ENCODE measurements at places on chromosomes 3 and 15.

DNA sequence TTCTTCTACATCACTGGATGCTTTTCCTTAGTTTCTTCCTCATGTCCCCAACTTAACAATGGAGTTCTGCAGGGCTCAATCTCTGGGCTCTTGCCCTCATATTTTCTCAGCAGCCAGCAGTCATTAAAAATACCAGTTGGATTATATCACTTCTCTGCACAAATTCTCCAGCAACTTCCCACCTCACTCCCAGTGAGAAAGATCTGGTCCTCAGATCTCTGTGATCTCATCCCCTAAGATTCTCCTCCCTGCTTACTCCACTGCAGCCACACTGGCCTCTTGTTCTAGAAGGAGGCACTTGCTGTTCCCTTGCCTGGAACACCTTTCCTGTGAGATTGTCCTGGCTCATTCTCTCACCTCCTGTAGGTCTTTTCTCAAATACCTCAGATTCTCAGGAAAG lies 6.1 kb downstream of the ERICH6 start:
- no peaks in the 10 kb centered on the region for H3K36me3 ChIP-seq
- DNase-seq, result no peak
- no peak overlapping the region for H3K4me3 ChIP-seq
- H3K27me3 ChIP-seq, result no peaks in the 10 kb centered on the region

- H3K4me1 ChIP-seq, result peaks cover 9% of the 10 kb centered on the region
- no peak for DNase-seq
- no peak overlapping the region for H3K27ac ChIP-seq
- H3K4me3 ChIP-seq, result no peak overlapping the region
- H3K27me3 ChIP-seq, result no peaks in the 10 kb centered on the region
- no peaks in the 10 kb centered on the region for H3K36me3 ChIP-seq
Measured at GRCh38 chr15:101115786-101116680, 135.8 kb downstream of the CHSY1 start.

DNA sequence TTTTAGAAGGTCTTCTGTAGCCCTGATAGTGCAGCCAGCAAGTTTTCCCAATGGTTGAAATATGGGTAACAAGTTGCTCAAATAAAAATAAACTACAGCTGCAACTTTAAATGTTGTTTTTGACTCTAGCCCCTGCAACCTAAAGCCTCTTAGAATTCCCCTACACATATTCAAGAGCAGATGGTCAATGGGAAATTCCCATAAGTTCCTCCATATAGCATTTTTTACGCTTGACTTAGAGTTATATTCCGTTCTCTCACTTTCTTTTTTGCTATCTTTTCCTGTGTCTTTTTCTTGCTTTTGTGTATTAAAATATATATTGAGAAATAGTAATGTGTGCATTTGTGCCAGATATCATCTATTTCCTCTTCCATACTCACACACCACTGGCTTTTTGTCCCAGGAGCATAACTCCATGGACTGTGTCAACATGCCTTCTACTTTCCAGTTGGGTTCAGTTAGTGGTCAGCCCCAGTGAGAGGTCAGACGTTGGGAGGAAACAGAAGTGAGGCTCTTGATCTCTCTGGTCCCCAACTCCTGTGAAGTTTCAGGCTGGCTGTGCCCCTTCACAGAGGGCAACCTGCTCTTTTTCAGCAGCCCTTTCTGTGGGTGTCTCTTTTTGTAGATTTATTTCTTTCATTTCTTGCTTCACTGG lies 63.3 kb upstream of the TP63 start:
- H3K4me1 ChIP-seq, result peaks cover 8% of the 10 kb centered on the region
- DNase-seq, result no peak
- no peak overlapping the region for H3K27ac ChIP-seq
- H3K4me3 ChIP-seq, result no peak overlapping the region

- no peak overlapping the region for H3K27ac ChIP-seq
- H3K27me3 ChIP-seq, result no peaks in the 10 kb centered on the region
- no peaks in the 10 kb centered on the region for H3K4me1 ChIP-seq
Measured at GRCh38 chr3:76096036-76096435, 310.7 kb upstream of the ZNF717 start.

- no peak overlapping the region for H3K27ac ChIP-seq
- no peak for DNase-seq
- no peaks in the 10 kb centered on the region for H3K36me3 ChIP-seq
- H3K4me1 ChIP-seq, result no peaks in the 10 kb centered on the region
Measured at GRCh38 chr15:79798311-79798710, 98.5 kb downstream of the MTHFS start.

- DNase-seq, result no peak
- no peak overlapping the region for H3K4me3 ChIP-seq
- H3K4me1 ChIP-seq, result no peaks in the 10 kb centered on the region
- peaks cover 27% of the 10 kb centered on the region for H3K27me3 ChIP-seq
Measured at GRCh38 chr3:46586738-46587246, 20.7 kb upstream of the LRRC2 start.

GRCh38 chr3:81838457-81838856 lies 77.0 kb upstream of the GBE1 start:
- no peaks in the 10 kb centered on the region for H3K27me3 ChIP-seq
- DNase-seq, result no peak
- no peak overlapping the region for H3K27ac ChIP-seq
- H3K36me3 ChIP-seq, result no peaks in the 10 kb centered on the region

GRCh38 chr3:62833538-62833937 lies 41.7 kb downstream of the CADPS start:
- H3K27ac ChIP-seq, result no peak overlapping the region
- H3K27me3 ChIP-seq, result no peaks in the 10 kb centered on the region
- no peak overlapping the region for H3K4me3 ChIP-seq
- no peaks in the 10 kb centered on the region for H3K36me3 ChIP-seq
- DNase-seq, result no peak
- H3K4me1 ChIP-seq, result no peaks in the 10 kb centered on the region

GRCh38 chr15:40878785-40879184 lies 4.8 kb upstream of the RHOV start:
- no peak overlapping the region for H3K27ac ChIP-seq
- H3K4me1 ChIP-seq, result peaks cover 8% of the 10 kb centered on the region
- H3K4me3 ChIP-seq, result no peak overlapping the region
- no peaks in the 10 kb centered on the region for H3K36me3 ChIP-seq
- DNase-seq, result no peak

- no peak for DNase-seq
- peaks cover under 1% of the 10 kb centered on the region for H3K36me3 ChIP-seq
- peaks cover 87% of the 10 kb centered on the region for H3K4me1 ChIP-seq
Measured at GRCh38 chr3:71228156-71228866, 355.2 kb downstream of the FOXP1 start.

GRCh38 chr3:4565809-4566501 lies 72.8 kb downstream of the ITPR1 start:
- H3K4me1 ChIP-seq, result peaks cover 59% of the 10 kb centered on the region
- H3K36me3 ChIP-seq, result peaks cover 23% of the 10 kb centered on the region
- no peak overlapping the region for H3K27ac ChIP-seq

DNA sequence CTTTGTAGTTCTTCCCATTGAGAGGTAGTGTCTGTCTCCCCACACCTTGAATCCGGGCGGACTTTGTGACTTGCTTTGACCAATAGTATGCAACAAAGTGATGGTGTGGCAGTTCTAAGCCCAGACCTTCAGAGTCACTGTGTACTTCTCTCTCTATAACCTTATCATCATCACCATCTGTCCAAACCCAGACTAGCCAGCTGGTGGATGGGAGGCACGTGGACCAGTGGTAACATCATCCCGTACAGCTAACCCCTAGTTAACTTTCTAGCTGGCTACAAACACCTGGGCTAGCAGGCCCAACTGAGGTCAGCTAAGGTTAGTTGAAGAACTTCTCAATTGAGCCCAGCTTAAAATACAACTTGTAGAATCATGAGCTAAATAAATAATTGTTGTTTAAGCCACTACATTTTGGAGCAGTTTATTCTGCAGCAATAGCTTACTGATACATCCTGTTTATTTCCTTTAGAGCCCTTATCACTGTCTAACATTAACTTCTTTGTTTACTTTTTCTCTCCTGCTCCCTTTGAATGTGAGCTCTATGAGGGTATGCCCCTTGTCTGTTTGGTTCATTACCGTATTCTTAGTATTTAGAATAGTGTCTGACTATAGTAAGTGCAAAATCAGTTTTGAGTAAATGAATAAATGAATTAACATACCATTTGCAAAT lies 11.5 kb upstream of the CCR9 start:
- DNase-seq, result no peak
- H3K4me1 ChIP-seq, result peaks cover 18% of the 10 kb centered on the region
- H3K27me3 ChIP-seq, result no peaks in the 10 kb centered on the region

DNA sequence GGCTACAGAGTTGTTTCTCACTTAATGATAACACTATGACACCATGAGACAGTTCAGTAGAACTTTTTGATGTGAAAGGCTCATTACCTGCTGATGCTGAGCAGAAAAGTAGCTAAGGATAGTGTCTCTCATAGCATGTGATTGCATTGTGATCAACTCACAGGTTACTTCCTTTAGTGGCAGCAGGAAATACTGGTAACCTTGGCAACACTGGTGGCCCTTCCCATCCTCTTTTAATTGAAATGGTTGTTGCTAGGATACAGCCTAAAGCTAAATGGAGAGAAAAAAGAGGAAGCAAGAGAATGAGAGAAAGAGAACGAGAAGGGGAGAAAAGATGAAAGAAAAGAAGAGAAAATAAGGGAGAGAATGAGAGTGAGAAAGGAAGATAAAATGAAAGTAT lies 204.7 kb upstream of the GAP43 start:
- H3K27ac ChIP-seq, result no peak overlapping the region
- H3K36me3 ChIP-seq, result no peaks in the 10 kb centered on the region
- H3K4me1 ChIP-seq, result peaks cover 11% of the 10 kb centered on the region
- no peak overlapping the region for H3K4me3 ChIP-seq

- no peaks in the 10 kb centered on the region for H3K4me1 ChIP-seq
- H3K4me3 ChIP-seq, result no peak overlapping the region
- no peaks in the 10 kb centered on the region for H3K36me3 ChIP-seq
- H3K27ac ChIP-seq, result no peak overlapping the region
- DNase-seq, result no peak
Measured at GRCh38 chr3:74630602-74631001, 16.1 kb upstream of the CNTN3 start.

DNA sequence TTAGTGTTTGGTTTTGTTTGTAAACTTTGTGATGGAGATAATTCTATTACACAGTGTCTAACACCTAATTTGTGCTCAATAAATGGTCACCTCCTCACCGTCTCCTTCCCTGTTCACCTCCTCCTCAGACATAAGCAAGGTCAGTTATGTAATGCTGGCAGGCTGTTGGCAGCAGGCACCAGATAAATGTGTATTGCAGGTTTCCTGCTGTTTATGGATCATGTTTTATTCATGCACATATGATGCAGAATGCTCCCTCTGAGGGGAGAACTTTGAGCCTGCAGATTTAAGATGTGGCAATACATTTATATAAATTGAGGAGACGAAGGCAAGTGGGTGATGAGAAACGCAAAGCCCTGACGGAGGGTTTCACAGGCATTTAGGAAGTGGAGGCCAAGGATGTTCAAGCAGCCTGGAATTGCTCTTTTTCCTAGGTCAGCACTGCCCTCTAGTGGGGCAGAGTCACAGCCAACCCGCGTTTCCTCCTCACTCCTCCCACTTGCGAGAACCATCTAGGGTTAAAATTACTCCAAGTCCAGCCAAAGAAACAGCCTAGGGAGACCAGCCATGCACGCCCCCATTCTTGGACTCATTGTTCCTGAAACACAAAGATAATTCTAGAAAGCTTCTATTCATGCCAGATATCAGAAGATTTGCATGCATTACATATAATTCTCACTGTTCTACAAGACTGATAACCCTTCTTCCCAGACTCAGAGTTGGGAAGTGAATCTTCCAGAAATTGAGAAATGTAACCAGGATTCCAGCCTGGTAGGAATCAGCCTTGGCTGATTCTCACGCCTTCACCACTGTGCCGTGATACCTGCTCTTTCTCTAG lies 228.7 kb downstream of the SLCO3A1 start:
- H3K36me3 ChIP-seq, result no peaks in the 10 kb centered on the region
- H3K4me3 ChIP-seq, result no peak overlapping the region
- no peak overlapping the region for H3K27ac ChIP-seq
- H3K27me3 ChIP-seq, result no peaks in the 10 kb centered on the region
- no peaks in the 10 kb centered on the region for H3K4me1 ChIP-seq

- H3K36me3 ChIP-seq, result no peaks in the 10 kb centered on the region
- no peak overlapping the region for H3K4me3 ChIP-seq
- no peak overlapping the region for H3K27ac ChIP-seq
- no peak for DNase-seq
Measured at GRCh38 chr3:133037436-133037835, 755 bp upstream of the TMEM108 start.

- peaks cover 40% of the 10 kb centered on the region for H3K4me1 ChIP-seq
- DNase-seq, result no peak
- H3K4me3 ChIP-seq, result no peak overlapping the region
- peaks cover 8% of the 10 kb centered on the region for H3K36me3 ChIP-seq
- H3K27me3 ChIP-seq, result no peaks in the 10 kb centered on the region
Measured at GRCh38 chr15:77036537-77037387, 34.1 kb downstream of the TSPAN3 start.

- no peaks in the 10 kb centered on the region for H3K36me3 ChIP-seq
- DNase-seq, result no peak
- H3K27me3 ChIP-seq, result no peaks in the 10 kb centered on the region
- H3K4me3 ChIP-seq, result no peak overlapping the region
Measured at GRCh38 chr15:86183596-86184491, 104.2 kb downstream of the AGBL1 start.

- peak overlapping the region; percentile 75 for H3K4me3 ChIP-seq
- H3K4me1 ChIP-seq, result peaks cover 59% of the 10 kb centered on the region
- H3K27ac ChIP-seq, result peak overlapping the region; percentile 56
- H3K27me3 ChIP-seq, result no peaks in the 10 kb centered on the region
- peak; percentile 12 for DNase-seq
- H3K36me3 ChIP-seq, result peaks cover 11% of the 10 kb centered on the region
Measured at GRCh38 chr3:143123353-143123984, 3.9 kb downstream of the CHST2 start.

- peak; percentile 73 for DNase-seq
- H3K4me3 ChIP-seq, result peak overlapping the region; percentile 86
- no peaks in the 10 kb centered on the region for H3K36me3 ChIP-seq
- peaks cover 31% of the 10 kb centered on the region for H3K4me1 ChIP-seq
- no peaks in the 10 kb centered on the region for H3K27me3 ChIP-seq
Measured at GRCh38 chr15:70327856-70328678, 230.3 kb upstream of the TLE3 start.

DNA sequence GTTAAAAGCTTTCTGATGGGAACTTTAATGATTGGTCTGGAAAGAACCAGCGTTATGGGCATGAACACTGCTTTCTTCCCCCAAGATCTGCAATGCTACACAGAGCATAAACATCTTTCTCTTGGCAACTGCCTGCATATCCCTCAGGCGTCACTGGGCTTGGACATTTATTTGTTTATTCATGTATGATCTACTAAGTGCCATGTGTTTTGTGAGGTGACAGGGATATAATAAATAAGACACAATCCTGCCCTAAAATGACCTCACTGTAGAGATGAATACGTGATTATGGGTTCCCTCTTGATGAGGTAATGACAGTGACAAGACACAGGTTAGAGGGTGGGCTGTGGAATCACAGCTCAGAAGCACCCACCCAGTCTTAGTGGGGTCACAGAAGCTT lies 485.3 kb downstream of the PDCD6IP start:
- H3K27me3 ChIP-seq, result no peaks in the 10 kb centered on the region
- H3K4me3 ChIP-seq, result no peak overlapping the region
- no peaks in the 10 kb centered on the region for H3K36me3 ChIP-seq
- H3K4me1 ChIP-seq, result peaks cover 3% of the 10 kb centered on the region
- no peak for DNase-seq
- no peak overlapping the region for H3K27ac ChIP-seq

Data from naive B cell (primary cell).